T-helper 2 cell (primary cell): ENCODE measurements at places on chromosomes 12 and 14.

DNA sequence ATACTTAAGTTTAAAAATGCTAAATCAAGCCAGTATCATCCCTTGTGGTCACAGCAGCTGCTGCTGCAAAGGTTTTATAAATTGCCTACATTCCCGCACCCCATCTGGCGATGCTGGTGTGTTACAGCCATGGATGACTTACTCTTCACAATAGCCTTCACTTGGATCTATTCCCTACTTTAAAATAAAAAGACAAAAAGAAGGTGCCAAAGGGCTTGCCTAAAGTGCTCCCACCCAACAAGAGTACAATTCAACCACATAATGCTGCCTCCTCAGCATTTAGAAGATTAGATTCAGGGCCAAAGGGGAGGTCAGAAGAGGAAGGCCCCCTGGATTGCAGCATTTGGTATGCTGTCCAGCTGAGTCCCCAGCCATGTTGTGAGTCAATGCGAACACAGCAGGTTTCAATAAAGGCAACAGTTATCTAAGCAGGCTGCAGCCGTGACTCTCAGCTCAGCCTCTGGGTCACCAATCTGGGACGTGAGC, 176.1 kb downstream of the DAD1 start:
- no peak for DNase-seq

DNA sequence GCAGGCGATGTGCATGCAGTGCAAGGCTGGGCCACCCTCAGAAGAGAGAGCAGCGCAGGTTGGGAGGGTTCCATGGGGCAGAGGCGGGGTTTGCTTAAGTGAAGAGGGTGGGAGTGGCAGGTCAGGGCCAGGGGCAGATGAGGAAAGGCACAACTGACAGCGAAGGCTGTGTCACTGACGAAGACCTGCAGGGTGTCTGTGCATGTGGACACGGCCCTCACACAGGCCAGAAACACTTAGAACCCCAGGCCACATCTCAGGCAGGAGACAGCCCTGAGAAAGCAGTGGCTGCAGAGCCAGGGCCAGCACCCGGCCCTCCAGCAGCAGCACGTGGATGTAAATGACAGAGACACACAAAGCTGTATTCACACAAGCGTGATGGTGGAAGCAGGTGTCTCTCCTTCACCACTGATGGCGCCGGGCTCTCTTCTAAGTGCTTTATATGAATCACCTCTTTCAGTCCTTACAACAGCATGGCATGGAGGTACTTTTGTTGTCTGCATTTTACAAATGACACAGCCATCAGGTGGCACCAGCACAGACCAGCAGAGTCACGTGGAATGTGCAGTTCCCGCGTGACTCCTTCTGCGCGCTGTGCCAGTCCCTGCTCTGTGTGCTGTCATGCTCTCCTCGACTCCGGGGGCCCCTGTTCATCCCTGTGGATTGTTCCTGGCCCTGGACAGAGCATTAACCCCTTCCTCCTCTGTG, 54.6 kb downstream of the TSPAN11 start:
- DNase-seq = no peak

- DNase-seq = no peak
These were observed 8.9 kb downstream of the PELI2 start for GRCh38 chr14:56127156-56127555.

GRCh38 chr14:90111895-90112534, 50.2 kb downstream of the KCNK13 start:
- no peak for DNase-seq

DNA sequence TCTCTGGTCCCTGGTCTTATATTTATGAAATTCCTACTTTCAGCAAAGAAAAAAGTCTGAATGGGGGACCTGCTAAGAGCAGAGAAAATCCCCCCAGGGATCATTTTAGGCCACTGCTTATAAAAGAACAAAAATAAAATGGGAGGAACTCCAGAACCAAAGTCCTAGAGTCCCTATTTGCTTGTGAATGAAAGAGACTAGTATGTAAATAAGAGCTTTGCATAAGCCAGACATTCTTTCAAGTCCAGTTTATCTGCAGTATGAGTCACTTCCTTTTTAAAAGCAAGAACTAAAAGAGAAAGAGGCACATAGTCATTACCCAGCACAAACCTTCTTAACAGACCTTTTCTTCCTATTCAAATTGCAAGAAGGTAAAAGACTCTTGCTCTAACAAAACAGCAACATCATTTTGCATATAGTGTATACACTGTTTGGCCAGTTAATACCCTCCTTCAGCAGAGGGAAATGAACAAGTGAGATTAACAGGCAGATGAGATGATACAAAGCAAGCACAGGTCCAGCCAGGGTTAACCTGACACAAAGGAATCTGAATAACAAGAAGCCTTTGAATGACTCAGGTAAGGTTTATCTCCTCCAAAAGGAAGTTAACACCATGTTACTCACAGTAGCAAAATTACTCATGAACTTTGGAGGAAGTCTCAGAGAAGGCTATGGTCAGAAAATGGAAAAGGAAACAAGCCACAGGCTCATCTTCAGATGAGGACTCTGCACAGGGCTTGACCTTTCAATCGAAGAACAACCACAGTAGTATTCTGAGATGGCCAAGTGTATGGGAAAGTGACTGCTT, 87.3 kb downstream of the PHLDA1 start:
- DNase-seq = no peak

- no peak for DNase-seq
These were observed 11.9 kb downstream of the TMEM52B start for GRCh38 chr12:10190558-10191388.

DNA sequence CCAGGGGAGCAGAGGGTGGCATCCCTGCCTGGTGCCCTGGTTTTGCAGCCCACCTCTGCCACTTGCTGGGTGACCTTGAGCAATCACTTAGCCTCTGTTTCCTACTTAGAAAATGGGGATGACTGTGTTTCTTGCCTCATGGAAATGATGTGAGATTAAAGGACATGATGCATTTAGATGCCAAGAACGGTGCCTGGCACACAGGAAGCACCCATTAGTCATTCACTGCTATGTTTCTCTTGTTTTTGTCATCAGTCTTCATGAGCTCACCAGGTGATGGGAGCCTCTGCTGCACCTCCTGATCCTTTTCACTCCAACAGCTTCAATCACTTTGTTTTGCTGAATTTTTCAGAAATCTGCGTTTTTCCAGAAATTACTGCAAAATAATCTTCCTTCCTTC, 23.6 kb upstream of the ATF1 start:
- DNase-seq = no peak

DNA sequence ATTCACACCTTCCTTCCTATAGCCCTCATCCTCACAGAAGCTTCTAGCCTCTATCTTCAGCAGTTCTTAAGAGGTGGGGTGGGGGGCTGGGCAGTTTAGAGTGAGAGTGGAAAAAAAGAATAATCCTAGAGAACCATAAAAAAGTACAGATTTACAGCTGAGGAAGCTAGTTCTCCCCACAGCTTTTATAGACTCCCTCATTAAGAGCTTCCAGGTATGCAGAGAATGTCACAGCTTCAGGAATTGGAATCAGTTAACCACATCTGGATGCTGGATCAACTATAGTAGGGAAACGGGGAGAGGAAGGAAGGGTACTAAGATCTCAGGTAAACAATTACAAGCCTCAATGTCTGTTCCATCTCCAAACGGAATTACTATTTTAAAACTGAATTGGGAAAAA, 12.3 kb downstream of the GDF11 start:
- DNase-seq = no peak

GRCh38 chr12:48084066-48084465, 21.8 kb downstream of the SENP1 start:
- no peak for DNase-seq

DNA sequence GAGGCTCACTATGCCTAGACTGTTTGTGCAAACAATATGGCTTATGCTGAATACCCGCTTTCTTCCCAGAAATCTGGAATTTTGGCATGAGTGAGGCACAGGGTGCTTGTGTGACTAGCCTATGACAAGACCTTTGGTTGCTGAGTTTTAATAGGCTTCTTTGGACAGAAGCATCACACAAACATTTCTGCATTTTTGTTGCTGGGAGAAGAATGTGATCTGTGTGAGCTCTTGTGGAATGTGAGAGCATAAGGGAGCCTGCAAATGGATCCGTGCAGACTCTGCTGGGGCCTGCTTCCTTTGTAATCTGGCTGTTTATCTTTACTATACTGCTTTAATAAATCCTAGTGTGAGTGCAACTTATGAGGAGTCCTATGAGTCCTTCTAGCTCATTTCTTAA, 83.0 kb upstream of the ZDHHC17 start:
- no peak for DNase-seq

- no peak for DNase-seq
These were observed 225.6 kb downstream of the PPM1H start for GRCh38 chr12:62709311-62709710.

DNA sequence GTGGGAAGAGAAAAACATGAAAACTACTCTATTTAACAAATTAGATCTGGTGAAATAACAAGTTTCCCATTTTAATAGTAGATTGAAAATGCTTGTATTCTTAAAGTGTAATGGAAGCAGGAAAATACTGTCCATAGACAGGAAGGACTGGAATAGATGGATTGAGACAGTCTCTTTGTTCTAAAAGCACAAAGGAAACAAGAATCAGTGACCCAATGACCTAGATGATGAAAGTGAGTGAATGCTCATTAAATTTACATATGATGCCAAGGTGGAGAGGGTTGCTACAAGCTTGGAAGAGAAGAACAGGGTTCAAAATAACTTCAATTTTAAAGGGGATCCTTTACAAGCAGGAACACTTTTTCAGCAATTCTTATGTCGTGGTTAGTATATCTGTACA, 233.1 kb downstream of the TRHDE start:
- no peak for DNase-seq

DNA sequence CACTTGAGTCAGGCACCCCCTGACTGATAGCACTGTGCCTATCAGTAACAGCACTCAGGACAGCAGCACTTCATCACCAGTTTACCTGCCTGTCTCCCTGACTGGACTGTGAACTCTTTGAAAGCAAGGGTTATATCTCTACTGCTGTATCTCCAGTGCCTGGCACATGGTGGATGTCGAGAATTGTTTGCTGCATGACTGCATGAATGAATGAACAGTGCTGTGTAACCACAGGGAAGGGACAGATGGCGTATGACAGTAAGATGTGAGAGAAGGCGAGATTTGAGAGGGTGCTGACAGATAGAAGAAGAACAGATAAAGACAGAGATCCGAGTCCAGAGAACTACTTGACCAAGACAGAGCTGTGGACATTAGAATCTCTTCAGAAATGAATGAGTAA, 29.7 kb downstream of the BRAP start:
- DNase-seq = no peak

GRCh38 chr14:46322076-46322475, 329.5 kb downstream of the RPL10L start:
- no peak for DNase-seq

DNA sequence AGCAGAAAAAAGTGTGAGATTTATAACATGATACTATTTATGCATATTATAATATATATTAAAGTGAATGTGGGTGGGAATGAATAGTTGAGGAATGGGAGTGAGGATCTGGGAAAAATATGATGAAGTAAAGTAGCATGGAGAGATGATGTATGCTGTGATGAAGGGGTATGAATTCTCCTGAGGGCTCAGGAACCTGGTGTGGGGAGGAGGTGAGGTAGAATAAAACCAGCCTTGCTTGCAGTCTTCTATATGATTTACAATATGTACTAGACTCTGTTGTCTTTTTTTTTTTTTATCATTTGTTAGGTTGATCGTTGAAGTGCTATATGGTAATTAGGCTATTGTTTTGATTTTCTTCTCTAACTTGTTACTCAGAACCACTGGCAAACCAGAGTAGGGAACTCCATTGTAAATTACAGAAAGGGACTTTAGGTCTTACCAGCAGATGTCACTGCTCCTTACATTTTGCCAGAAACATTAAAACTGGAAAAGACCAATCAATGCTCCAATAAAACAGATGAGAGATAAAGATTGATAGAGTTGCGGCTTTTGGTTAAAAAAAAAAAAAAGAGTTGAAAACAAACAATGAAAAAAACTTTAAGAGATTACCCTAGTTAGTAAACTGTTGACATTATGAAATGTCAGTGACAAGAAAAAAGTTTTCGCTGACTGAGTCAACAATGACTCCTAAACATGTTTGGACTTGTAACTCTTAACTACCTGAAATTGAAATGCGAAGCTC, 39.9 kb downstream of the ATL1 start:
- no peak for DNase-seq

- DNase-seq = peak; percentile 6
These were observed 110.0 kb downstream of the CCDC60 start for GRCh38 chr12:119444462-119445044.

DNA sequence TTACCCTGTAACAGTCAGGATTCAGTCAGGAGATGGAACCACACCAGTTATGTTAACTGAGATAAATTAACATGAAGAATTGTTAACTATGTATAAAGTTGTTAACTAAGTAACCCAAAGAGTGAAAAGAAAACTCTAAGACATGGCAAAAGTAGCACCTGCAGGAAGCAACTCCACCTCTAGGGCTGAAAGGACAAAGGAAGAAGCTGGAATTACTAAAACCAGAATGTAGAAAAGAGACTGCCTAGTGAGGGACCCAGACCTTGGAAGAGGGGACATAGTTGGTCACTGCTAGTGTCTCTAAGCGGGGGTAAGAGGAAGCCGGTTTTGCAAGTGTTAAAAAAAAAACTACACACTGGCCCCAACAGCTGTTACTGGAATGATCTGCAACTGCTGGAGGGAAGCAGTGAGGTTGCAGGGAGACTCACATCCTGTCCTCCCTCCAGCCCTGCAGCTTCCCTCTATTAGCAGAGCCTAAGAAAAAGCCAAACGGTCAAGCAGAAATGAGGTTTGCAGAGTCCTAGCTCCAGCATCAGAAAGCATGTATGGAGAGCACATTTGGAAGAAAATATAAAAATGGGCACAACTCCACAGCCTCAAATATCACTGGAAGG, 39.8 kb downstream of the GPR135 start:
- DNase-seq = no peak

DNA sequence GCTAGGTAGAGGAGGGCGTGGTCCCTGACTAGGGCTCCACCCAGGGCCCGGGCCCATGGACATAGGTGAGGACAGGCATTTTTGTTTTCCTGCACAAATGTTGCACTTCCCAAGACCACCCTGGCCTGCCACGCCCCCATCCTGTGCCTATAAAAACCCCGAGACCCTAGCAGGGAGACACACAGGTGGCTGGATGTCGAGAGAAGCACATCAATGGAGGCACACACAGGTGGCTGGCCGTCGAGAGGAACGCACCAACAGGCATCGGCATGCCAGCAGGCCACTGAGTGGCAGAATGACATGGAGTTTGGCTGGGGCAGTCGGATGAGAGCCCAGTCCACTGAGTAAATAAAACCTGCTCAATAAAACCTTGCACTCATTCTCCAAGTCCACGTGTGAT, 157.9 kb upstream of the ABCD2 start:
- DNase-seq = no peak

DNA sequence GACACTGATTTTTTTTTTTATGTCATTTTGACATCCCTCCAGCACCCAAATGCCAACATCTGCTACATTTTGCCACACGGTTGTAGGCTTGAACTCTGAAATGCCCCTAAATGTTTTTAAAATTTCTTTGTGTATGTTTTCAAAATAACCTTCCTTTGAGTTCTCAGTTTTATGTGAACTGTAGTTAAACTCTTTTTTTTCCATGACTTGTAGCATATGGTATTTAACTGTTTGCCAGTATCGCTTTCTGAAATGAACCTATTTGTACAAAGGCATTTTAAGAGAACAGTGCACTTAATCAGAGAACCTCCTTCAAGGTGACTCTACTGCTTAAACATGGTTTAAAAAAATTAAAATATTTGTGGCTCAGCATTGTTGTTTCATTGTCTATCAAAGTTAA, 61.5 kb downstream of the PDE3A start:
- DNase-seq = no peak

- no peak for DNase-seq
These were observed 106.6 kb downstream of the DYRK2 start for GRCh38 chr12:67754933-67755697.

- no peak for DNase-seq
These were observed 678.6 kb downstream of the BCL11B start for GRCh38 chr14:98593361-98593761.
